Smooth muscle cell of the umbilical artery (primary cell): ENCODE measurements at places on chromosomes 6 and 20. TPM values are rescaled to one million over a fixed set of nuclear protein-coding genes. Genes with fewer than 3 reads are reported as not detected.

EYA4 gene
- under 0.01 TPM in 1 of 2 replicates, not detected in the other for total RNA-seq

TAF8 gene
- 10.9 and 11.0 TPM in 2 replicates for total RNA-seq

PRRT1 gene
- 0.09 TPM in 1 of 2 replicates, not detected in the other for total RNA-seq

MYB gene
- 0.89 and 4.0 TPM in 2 replicates for total RNA-seq

MOG gene
- not detected in 2 replicates for total RNA-seq

C20orf141 gene
- total RNA-seq = not detected in 2 replicates

GJA1 gene
- total RNA-seq = 323 and 681 TPM in 2 replicates

HLA-DMB gene
- total RNA-seq = not detected in 2 replicates

C4A gene
- total RNA-seq = 4.2 and 4.3 TPM in 2 replicates

LY6G6D gene
- not detected in 2 replicates for total RNA-seq

LPA gene
- total RNA-seq = not detected in 2 replicates

NFATC2 gene
- total RNA-seq = 0.59 and 1.1 TPM in 2 replicates

PDYN gene
- total RNA-seq = not detected in 2 replicates

BFSP1 gene
- total RNA-seq = 1.0 and 3.6 TPM in 2 replicates

SLC25A27 gene
- 2.4 and 3.6 TPM in 2 replicates for total RNA-seq

GINS1 gene
- 1.5 and 5.4 TPM in 2 replicates for total RNA-seq

IMPG1 gene
- total RNA-seq = not detected in 2 replicates

PI3 gene
- total RNA-seq = not detected in 2 replicates

HLA-DRB1 gene
- total RNA-seq = not detected in 2 replicates

TBXT gene
- not detected in 2 replicates for total RNA-seq

C6orf15 gene
- total RNA-seq = not detected in 2 replicates

HDGFL1 gene
- not detected in 2 replicates for total RNA-seq
